ENCODE measurements at places on chromosomes 2 and 18. TPM values are rescaled to one million over a fixed set of nuclear protein-coding genes. Genes with fewer than 3 reads are reported as not detected.

Gene HADHB
- 43.4 TPM for total RNA-seq

Gene NFATC1
- 6.4 TPM for total RNA-seq

- no peak overlapping the region for H3K27ac ChIP-seq
- H3K27me3 ChIP-seq: no peaks in the 10 kb centered on the region
- DNase-seq: no peak
- peaks cover 34% of the 10 kb centered on the region for H3K4me1 ChIP-seq
- H3K4me3 ChIP-seq: no peak overlapping the region
Measured at GRCh38 chr18:57208047-57208446, 61.2 kb downstream of the BOD1L2 start.

- H3K27me3 ChIP-seq: no peaks in the 10 kb centered on the region
- DNase-seq: no peak
- H3K36me3 ChIP-seq: no peaks in the 10 kb centered on the region
- no peaks in the 10 kb centered on the region for H3K4me1 ChIP-seq
- H3K27ac ChIP-seq: no peak overlapping the region
Measured at GRCh38 chr2:105460048-105460732, 61.3 kb upstream of the FHL2 start.

DNA sequence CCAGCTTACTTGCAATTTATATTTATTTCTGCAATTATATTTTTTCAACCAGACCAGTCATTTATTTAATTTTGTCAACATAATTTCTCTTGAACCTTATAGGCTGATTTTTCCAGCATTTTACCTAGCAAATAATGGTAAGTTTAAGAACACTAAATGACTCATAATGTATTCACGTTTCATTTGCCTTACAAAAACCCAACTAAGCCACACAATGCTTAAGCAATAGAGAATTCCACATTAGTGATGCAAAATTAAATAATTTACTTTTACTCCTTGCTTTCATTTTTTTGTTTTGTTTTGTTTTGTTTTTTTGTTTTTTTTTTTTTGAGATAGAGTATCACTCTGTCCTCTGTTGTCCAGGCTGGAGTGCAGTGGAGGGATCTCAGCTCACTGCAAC is 110.4 kb upstream of the VRK2 start:
- no peak for DNase-seq
- H3K36me3 ChIP-seq: no peaks in the 10 kb centered on the region
- no peak overlapping the region for H3K4me3 ChIP-seq
- H3K4me1 ChIP-seq: 0 out of 2 replicates have a peak, but pooled peaks cover 14% of the 10 kb centered on the region
- H3K27ac ChIP-seq: no peak overlapping the region

GRCh38 chr2:229221641-229222040 is 49.4 kb downstream of the PID1 start:
- H3K36me3 ChIP-seq: no peaks in the 10 kb centered on the region
- DNase-seq: no peak
- no peaks in the 10 kb centered on the region for H3K27me3 ChIP-seq
- no peak overlapping the region for H3K4me3 ChIP-seq

- no peak for DNase-seq
- no peaks in the 10 kb centered on the region for H3K36me3 ChIP-seq
- H3K27ac ChIP-seq: peak overlapping the region; percentile 76
- peaks cover 13% of the 10 kb centered on the region for H3K4me1 ChIP-seq
Measured at GRCh38 chr18:50374220-50374752, 560 bp upstream of the SKA1 start.

Measured in GM23338 (cell line).